ENCODE measurements at places on chromosomes 12 and 14. TPM values are rescaled to one million over a fixed set of nuclear protein-coding genes. Genes with fewer than 3 reads are reported as not detected.
A peak's percentile ranks its signal among the peaks of the same experiment; 100 is the strongest.

Gene TAS2R43
- 0.63 TPM for total RNA-seq

Gene RNASE7
- not detected for total RNA-seq

Gene CEP170B
- total RNA-seq, result 24.5 TPM

Gene ZNF219
- total RNA-seq, result 15.9 TPM

Gene GPRC5D
- total RNA-seq, result not detected

Gene FBXO33
- 22.1 TPM for total RNA-seq

Gene ST8SIA1
- total RNA-seq, result not detected

Gene CLBA1
- total RNA-seq, result 10.4 TPM

Gene POLE2
- 5.5 TPM for total RNA-seq

Gene MAPK1IP1L
- 79.4 TPM for total RNA-seq

Gene HSPB8
- total RNA-seq, result 11.1 TPM

Gene RNASE13
- total RNA-seq, result not detected

Gene MORN3
- not detected for total RNA-seq

GRCh38 chr12:52189376-52190174, 2.2 kb downstream of the KRT80 start:
- peak; percentile 60 for DNase-seq

- DNase-seq, result peak; percentile 92
Measured at GRCh38 chr12:110316861-110317260, 35.8 kb downstream of the ATP2A2 start.

DNA sequence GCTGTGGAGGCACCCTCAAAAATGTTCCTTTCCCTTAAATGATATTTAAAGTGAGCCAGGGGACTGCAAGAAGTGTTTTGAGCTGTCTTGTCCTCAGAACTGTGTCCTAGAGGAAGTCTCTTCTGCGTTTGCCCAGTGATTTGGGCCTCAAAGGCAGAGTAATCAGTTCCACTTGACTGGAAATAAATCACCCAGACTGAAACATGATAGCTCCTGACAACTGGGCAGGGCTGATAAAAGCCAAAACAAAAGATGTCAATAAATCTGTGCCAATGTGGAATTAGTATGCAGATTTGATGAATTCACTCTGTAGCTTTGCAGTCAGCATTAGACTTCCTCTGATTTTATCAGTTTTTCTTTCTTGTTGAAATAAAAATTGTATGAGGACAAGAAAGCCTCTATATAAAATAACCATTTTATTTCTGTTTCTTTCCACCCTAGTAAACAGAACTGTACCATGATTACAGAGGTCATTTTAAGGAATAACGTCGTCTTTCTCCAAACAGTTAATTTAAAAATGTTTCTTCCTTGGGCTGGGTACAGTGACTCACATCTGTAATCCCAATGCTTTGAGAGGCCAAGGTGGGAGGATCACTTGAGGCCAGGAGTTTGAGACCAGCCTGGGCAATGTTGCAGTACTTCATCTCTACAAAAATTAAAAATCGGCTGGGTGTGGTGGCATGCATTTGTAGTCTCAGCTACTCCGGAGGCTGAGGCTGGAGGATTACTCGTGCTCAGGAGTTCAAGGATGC, 180.8 kb downstream of the ERC1 start:
- DNase-seq, result no peak

- DNase-seq, result peak; percentile 88
Measured at GRCh38 chr12:121590476-121591143, 9.8 kb upstream of the KDM2B start.

GRCh38 chr14:66295386-66295785, 190.8 kb upstream of the CCDC196 start:
- DNase-seq, result no peak

GRCh38 chr14:49189375-49189774, 396.8 kb downstream of the RPS29 start:
- no peak for DNase-seq

- no peak for DNase-seq
Measured at GRCh38 chr12:110320550-110320949, 39.5 kb downstream of the ATP2A2 start.

- no peak for DNase-seq
Measured at GRCh38 chr12:33639975-33640374, 200.4 kb upstream of the SYT10 start.

Data from GM23248 (cell line).